ENCODE measurements at places on chromosomes 1 and 21.

- DNase-seq = no peak
Observed at GRCh38 chr1:222454186-222454585, 93.7 kb downstream of the HHIPL2 start.

DNA sequence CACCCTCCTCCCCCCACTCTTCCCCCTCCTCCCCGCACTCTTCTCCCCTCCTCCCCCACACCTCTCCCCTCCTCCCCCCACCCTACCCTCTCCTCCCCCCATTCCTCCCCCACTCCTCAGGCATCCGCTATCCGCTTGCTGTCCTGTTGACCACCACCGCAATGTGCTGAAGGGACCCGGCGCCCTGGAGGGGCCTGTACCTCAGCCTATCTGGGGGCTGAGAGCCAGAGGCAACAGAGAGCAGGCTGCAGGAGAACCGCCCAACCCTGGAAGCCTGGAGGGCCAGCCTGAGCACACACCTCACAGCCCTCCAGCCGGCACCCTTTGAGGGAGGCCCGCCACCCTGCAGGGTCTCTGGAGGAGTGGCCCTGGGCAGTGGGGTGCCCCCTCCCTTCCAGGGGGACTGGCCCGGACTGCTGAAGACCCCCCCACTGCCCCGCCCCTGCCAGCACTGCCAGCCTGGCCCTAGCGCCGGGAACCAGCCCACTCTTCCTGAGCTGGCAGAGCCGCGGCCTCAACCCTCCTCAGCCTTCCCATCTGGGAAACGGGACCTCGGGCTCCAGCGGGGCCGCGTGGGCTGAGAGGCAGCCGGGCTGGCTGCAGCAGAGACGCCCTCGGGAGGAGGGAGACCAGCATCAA is 1.2 kb downstream of the C1QTNF12 start:
- DNase-seq = no peak

GRCh38 chr1:59757197-59757747 is 57.5 kb upstream of the HOOK1 start:
- DNase-seq = no peak

DNA sequence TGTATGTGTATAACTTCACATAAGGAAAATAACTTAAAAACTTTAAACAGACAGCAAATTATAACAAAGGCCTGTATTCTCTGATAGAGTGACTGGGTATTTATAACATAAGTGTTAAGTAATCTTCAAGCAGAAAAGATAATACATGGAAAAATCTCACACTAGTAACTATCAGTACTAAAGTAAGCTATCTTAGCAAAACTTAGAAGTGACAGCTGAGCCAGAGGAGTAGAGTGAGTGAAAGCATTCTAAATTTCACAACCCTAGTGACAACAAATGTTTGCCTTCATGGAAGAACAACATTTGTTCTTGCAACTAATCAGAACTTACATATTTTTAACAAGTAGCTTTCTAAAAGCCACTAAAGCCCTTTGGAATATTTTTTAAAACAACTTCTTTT is 74.5 kb upstream of the B3GALT2 start:
- no peak for DNase-seq

DNA sequence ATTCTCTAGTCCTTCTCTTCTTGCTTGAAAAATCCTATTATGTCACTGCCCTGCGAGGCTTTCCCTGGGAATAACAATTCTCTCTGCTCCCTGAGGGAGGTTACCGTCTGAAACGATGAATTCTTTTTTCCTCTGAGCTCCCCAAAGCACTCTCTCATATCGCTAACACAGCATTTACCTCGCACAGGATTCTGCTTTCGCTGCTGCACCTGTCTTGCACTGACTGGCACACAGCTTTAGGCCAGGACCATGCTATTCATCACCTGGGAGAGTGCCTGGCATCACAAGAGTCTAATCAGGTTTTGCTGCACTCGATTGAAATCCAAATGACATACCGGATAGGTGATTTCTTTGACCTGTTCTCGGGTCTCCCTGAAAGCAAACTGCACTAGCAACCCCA is 52.8 kb upstream of the GNG4 start:
- DNase-seq = no peak

GRCh38 chr21:15487196-15487550 is 242.6 kb upstream of the USP25 start:
- no peak for DNase-seq

DNA sequence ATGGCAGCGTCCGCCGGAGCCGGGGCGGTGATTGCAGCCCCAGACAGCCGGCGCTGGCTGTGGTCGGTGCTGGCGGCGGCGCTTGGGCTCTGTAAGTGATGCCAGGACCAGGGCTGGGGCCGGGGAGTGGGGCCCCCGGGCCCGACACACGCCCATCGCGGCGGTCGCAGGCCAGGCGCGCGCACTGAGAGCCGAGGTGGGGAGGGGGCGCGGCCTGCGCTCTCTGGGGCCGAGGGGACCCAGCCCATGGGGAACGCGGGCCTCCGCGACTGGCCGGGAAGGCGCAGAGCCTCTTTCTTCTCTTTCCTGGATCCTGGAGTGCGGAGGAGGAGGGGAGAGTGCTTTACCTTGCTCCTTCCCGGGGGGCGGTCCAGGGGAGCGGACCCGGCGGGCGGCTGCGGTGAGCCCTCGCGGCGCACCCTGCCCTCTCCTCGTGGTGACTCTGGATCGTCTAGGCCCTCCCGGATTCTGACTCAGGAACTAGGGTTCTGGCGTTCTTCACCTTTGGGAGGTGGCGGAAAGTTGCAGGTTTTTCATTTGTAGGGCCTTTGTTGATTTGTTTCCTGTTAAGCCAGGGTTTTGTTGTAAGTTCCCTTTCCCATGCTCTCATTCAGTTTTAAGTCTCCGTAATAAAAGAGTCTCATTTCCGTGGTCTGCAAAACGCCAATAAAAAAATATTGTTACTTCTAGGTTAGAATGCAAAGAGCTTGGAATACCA is 529 bp downstream of the MPZL1 start:
- no peak for DNase-seq

GRCh38 chr1:206898089-206898914 is 1.1 kb downstream of the IL24 start:
- no peak for DNase-seq

DNA sequence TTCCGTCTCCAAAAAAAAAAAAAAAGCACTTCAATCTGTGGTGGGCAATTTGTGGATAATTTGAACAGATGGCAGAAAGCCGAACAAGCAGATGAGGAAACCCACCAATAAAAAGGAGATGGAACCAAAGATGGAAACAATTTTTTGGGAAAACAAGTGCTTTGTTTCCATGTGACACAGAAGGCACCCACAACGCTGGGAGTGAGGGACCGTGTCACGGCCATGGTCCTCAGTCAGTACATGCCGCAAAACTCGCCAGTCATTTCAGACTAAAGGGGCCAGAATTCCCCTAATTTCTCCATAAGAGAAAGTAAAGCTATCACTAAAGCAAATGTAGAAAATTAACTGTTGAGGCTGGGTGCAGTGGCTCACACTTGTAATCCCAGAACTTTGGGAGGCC is 5.0 kb downstream of the CCNL2 start:
- no peak for DNase-seq

GRCh38 chr1:64343105-64343822 is 126.7 kb upstream of the CACHD1 start:
- DNase-seq = no peak

DNA sequence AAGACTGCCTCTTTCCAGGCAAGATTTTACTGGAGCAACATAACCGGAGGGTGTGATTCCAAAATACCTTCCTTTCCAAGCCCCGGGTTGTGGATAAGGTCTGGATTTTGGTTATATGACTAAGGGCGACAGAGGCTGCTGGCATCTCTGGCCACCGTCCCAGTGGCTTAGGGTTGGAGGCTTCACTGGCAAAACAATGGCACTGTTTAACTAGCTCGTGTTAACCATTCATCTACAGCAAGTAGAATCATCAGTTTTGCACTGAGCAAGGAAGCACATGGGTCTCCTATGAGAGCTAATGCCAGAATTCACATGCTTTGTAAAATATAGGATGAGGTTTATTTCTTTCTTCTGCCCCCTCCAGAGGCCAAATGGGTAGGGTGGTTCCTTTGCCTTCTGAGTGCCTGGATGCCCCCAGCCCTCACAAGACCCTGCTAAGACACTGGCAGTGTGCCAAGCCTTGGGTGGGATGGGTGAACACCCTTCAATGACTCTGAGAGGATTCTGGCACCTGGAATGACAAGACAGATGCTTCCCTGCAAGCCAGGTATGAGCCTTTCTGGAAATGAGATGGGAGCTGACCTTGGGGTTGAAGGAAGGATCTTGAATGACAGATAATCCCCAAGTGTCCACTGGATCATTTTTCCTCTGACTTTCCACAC is 36.8 kb downstream of the DHCR24 start:
- no peak for DNase-seq

- DNase-seq = no peak
Observed at GRCh38 chr1:93734999-93735398, 53.4 kb upstream of the BCAR3 start.

- DNase-seq = no peak
Observed at GRCh38 chr1:2248854-2249558, 20.9 kb downstream of the SKI start.

DNA sequence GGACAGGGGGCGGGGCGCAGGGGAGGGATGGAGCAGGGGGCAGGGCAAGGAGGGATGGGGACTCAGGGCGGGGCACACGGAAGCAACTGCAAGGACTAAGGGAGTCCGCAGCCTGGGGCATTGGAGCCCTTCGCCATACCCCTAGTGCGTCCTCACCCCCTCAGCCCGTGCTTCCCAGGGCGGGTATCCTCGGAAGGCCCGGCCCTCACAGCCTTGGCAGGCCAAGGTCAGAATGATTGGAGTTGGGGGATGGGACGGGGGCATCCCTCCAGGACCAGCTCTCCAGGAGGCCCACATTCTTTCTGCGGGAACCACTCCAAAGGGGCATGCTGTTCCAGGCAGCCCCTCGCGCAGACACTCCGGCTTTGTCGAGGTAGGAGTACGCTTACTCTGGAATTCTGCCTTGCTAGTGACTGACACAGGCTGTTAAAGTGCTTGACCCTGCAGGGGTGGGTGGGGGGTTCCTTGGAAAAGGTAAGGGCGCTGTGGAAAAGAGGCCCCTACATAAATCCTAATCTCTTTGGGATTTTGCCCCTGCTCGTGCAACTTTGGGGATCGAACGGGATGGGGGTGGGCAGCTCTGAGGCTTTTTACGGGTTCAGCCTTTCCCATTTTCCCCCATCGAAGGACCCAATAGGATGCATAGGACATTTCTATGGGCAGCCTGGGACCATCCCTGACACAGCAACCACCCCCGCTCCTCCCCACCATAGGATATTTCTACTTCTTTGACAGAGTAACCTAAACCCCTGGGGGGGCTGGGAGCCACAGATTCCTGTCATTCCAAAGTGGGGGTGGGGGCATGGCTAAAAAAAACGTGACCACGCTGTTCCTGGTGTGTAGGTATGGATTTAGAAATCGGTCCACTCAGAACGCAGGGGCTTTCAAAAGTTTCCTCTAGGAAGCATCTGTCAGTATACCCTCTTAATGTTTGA is 738 bp upstream of the TRIM11 start:
- no peak for DNase-seq

DNA sequence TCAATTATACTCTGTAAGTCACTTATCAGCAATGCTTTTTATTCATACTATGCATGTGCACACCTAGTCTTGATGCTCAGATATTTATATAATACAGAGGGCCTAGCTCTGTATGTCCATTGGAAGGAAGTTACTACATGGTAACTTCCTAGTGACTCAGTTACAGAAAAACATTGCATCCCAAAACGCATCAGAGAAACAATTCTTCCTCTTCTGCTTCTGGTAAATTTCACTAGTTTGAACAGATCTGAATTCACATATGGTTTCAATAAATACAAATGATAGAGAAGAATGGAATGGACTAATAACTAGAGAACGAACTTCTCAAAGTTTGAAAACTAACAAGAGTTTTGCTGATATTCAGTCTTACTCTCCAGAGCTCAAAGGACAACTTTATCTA is 811.3 kb upstream of the ADGRL2 start:
- no peak for DNase-seq

GRCh38 chr1:960363-961131 is at the start of gene KLHL17:
TSS of gene KLHL17 (plus strand) at chr1:960584. CDS start at chr1:960694, 110 bp downstream.
- peak; percentile 71 for DNase-seq

DNA sequence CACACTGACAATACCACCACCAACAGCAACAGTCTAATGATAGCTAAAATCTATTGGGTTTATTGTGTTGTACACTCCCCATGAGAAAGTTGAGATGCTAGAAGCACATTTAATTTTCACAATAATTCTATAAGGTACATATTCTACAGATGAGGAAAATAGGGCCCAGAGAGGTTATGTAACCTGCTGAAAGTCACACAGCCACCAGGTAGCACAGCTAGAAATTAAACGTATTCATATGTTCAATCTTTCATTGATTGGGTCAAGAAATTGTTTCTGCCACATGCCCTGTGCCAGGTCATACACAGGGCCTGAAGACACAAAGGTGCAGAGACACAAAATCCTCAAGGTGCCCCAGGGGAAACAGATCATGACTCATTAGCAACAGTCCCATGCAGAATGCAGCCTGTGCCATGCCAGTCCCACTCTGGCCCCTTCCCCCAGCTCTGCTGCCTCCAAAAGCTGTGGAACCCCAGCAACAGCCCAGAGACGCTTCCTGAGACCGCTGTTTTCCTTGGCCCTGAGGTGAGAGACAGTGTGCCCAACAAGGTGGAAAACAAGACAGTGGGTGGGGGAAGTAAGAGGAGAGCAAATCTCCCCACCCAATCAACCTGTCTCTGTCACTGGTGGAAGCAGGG is 32.1 kb downstream of the GJA4 start:
- DNase-seq = no peak

DNA sequence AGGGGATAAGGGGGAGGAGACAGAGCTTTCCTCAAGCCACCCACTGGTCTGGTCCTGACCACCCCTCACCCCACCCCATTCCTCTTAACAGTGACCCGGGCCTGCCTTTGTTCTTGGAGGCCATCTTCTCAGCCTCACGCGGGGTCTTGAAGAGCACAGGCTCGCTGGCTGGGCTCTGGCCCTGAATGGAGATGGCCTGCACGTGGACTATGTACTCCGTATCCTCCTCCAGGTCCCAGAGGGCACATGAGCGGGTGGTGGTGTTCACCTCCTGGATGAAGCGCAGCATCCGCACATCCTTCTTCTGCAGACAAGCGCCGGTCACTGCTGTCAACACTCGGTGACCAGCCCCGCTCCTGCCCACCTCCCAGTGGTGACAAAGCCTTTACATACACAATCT is 2.6 kb downstream of the FNDC5 start:
- no peak for DNase-seq

- no peak for DNase-seq
Observed at GRCh38 chr1:13784971-13785370, 85.0 kb downstream of the PRDM2 start.

GRCh38 chr1:23570001-23570691 is 10.8 kb upstream of the ID3 start:
- DNase-seq = no peak

DNA sequence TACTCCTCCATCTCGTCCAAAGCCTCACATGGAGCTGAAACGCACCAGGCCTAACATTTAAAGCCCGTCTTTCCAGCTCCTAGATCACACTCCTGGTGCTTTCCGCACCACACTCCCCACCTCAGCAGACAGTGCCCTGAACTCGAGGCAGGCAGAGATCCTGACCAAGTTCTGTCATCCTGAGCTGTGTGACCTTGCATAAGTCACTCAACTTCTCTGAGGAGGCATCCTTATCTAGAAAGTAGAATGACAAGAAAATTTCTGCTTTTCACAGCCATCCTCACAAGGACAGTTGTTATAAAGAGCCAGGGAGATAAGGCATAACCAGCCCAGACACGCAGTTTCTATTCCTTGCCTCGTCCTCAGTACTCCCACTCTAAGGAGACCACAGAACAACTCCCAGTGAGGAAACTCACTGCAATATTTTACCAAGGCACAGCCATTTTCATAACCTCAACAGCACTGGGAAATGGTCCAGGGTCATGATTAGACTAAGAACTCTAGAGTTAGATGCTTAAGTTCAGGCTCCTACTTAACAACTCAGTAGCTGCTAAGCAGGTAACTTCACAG is 3.1 kb downstream of the LRP8 start:
- DNase-seq = no peak

All from T follicular helper cell (primary cell).